ENCODE measurements at places on chromosomes 5 and 9.

GRCh38 chr5:60978968-60979367, 34.0 kb downstream of the NDUFAF2 start:
- DNase-seq, result no peak

DNA sequence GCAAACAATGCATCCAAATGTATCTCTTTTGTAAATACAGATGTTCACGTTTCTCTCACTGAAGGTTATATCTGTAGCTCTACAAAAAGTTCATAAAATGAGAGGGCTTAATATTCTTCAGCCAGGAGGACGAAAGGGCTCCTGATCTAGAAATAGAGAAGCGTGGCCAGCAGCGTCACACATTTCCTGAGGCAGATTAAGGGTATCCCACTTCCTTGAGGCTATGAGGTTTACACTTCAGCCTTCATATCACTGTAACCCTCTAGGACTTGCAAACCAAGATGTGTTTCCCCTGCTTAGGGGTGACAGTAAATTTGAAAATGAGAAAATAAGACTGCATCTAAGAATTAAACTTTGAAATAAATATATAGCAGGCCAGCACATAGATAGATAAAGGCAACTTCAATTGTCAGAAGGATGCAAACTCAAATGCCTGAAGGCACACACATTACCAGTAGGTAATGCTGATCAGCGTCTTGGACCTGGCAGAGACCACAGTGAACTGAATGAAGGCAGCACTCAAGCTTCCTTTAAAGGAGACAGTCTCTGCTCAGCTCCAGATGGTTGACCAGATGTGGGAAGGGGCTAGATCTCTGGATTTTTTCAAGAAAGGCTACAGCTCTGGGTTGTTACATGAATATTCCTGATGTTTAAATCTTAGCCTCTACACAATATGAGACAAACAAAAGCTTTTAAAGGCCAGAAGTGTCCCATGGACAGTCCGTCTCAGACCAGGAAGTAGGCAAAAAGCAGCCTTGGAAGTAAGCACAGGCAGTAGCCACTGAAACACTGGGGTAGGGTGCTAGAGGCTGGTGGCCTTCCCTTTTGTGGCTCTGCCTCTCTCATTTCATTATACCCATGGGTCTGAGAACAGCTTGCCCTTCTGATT, 197.7 kb downstream of the MCTP1 start:
- no peak for DNase-seq

DNA sequence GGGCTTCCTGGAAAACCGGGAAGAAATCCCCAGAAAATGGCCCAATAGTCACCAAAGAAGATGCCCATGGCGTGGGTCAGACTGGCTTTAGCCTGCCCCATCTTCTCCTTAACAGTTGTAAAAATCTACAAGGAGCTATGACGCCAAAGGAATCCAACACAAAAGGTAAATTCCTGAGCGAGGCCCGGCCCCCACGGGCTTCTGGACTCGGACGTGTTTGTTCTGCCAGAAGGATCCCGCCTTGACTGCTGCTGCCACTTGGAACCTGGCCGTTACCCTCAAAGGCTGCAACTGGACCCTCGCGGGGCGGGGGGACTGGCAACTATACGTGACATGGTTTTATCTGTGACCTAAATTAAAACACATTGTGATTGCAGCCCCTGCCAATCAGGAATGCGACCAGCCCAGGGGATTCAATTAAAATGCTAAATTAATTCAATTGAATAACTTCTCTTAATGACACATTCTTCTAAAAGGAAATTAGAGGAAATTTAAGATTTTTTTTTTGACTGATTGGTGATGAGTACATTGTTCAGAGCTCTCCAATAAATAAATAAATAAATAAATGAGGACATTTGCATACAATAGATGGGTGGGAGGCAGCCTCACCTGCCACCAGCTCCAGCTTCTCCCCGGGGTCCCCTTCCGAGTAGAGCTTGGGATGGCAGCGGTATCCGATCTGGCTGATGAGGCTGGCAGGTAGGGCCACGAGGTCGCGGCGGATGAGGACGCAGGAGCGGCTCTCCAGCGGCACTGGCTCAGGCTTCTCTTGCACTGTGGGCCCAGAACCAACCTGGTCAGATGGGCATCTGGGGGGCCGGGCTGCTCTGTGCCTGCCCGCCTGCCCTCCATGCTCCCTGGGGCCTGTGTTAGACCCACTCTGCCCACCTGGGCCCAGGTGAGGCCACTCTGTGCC, 54.7 kb upstream of the UBAC1 start:
- DNase-seq, result no peak

DNA sequence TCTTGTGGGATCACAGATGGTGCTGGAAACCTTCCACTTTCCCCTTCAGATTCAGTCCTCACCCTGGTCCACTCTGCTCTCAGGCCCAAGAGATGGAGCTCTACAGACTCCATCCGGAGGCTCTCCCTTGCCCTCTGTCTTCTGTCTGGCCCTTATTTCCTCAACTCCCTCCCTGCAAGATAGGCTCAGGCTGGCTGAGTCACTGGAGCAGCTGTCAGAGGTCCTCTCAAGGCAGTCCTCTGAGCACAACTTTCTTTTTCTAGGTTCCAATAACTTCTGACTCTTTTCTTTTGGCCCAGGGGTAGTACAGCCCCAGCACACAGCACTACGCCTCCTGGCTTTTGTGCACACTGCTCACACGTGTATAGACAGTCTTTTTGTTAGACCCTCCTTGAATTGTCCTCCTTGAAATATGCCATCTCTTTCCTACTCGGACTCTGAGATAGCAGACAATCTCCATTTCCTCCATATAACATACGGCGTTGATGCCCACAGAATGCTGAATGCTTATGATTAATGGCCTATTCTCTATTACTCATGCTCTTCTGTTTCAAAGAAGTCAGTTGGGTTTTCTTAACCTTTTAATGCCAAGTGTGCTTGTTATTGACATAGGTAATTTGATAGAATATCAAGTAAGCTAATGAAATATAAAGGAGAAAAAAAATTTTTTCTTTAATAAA, 193.1 kb downstream of the SLC12A2 start:
- DNase-seq, result no peak

DNA sequence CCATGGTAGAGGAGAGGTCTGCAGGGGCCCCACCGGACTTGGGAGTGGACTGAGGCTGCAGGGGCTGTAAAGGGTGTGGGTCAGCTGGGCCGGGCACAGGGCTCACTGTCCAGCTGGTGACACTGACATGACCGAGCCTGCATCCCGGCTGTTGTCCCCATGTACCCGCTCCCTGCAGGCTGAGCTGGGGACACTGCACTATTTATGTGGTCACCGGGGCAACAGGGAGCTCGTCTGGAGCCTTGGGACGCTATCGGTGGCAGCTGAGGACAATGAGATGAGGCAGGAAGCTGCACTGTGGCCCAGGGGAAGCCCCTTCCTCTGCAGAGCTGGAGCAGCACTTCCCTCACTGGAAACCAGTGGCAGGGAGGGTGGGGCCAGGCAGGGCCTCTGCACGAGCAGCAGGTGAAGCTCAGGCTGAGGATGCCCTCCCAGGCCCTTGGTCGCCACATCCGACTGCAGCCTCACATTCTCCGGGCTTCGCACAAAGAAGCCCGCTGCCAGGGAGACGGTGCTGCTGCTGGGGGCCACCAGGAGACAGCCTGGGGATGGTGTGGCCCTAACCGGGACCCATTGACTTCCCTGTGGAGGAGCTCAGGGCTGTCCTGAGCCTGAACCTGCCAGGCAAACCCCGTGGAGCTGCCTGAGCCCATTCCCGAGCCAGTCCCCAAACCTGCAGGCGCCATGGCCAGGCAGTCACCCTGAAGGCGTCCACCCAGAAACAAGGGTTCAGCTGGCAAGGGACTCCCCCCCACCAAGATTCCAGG, 26.4 kb downstream of the ZDHHC11B start:
- no peak for DNase-seq

DNA sequence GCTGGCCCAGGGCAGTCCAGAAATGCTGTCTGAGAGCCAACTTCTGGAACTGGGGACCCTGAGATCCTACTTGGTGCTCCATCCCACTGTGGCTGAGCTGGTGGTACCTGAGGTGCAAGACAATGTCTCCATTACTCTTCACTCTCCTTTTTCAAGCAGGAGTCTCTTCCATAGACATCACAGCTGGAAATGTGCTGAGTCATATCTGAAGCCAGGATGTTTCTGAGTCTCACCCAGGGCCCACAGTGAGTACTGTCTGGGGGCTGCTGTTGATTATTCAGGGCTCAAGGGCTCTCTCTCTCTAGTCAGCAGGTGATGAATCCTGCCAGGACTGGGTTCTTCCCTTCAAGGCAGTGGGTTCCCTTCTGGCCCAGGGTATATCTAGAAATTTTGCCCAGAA, 145.2 kb upstream of the TAS2R1 start:
- no peak for DNase-seq

GRCh38 chr9:94140791-94141790, 56.8 kb downstream of the PTPDC1 start:
- DNase-seq, result no peak

GRCh38 chr5:155485386-155485785, 471.8 kb downstream of the KIF4B start:
- DNase-seq, result no peak

- no peak for DNase-seq
Measured at GRCh38 chr5:35246411-35246810, 16.1 kb upstream of the PRLR start.

DNA sequence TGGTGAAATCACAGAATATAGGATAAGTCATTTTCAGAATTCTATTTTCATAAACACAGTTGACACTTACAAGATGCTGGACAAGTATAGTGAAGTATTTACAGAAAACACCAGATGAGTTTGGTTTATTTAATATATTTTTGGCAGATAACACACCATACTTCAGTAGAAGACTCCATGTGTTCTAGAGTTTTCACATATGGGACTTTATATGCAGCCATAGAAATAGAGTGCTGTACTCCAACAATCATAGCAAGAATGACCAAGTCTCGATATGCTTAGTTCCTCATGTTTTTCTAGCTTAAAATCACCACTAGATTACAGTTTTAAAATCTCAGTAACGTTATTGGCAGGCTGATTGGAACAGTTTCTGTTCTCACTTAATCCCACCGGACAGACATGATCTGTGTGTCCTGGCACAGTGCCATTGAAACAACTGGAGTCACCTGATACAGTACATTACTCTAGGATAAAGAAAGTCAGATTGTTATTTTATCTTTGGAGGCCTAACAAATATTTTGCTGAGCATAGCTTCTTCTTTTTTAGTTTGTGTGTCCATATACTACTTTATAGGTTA, 45.8 kb upstream of the ERBIN start:
- no peak for DNase-seq

GRCh38 chr9:19901586-19901985, 112.7 kb upstream of the SLC24A2 start:
- no peak for DNase-seq

GRCh38 chr5:62731022-62731421, 152.4 kb downstream of the LRRC70 start:
- no peak for DNase-seq

DNA sequence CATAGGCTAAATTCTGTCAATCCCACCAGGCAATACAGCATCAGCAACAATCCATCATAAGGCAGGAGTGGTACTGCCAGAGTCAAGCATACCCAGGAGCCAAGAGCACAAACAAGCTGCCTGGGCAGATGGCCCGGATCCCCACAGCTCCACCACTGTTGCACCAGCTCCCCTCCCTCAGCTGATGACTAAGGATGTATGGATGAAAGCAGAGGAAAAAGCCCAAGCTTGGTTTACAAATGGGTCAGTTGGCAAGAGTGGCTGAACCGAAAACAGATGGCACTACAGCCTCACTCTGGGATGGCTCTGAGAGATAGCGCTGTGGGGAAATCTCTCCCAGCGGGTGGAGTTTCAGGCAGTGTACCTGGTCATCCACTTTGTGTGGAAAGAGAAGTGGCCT, 29.4 kb downstream of the DROSHA start:
- DNase-seq, result no peak

GRCh38 chr9:127739614-127740330, 4.7 kb upstream of the TOR2A start:
- no peak for DNase-seq

DNA sequence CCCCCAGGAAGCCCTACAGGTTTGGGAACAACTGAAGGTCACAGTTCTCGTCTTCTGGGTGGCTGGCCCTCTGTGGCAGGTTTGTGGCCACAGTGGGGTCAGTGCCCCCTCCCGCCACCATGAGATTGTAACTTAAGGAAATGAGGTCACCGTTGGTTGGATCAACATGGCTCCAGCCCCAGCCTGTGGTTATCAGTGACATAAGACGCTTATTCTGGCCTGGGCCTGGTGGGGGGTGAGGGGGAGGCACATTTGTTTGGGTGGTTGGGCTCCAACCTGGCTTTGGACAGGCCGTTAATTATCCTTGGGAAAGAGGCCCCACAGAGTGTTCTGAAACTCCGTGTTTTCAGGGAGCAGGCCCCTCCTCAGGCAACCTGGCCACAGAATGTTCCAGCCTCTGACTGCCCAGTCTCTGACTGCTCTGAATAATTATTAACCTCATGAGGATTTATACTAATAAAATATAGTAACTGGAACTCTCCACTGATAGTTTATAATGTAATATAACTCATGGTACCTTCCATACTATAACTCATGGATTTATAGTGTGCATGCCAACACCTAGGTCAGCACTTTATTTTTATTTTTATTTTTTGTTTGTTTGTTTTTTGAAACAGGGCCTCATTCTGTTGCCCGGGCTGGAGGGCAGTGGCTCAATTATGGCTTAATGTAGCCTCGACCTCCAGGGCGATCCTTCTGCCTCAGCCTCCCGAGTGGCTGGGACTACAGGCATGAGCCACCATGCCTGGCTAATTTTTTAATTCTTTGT, 58.0 kb upstream of the RPL26L1 start:
- DNase-seq, result no peak

DNA sequence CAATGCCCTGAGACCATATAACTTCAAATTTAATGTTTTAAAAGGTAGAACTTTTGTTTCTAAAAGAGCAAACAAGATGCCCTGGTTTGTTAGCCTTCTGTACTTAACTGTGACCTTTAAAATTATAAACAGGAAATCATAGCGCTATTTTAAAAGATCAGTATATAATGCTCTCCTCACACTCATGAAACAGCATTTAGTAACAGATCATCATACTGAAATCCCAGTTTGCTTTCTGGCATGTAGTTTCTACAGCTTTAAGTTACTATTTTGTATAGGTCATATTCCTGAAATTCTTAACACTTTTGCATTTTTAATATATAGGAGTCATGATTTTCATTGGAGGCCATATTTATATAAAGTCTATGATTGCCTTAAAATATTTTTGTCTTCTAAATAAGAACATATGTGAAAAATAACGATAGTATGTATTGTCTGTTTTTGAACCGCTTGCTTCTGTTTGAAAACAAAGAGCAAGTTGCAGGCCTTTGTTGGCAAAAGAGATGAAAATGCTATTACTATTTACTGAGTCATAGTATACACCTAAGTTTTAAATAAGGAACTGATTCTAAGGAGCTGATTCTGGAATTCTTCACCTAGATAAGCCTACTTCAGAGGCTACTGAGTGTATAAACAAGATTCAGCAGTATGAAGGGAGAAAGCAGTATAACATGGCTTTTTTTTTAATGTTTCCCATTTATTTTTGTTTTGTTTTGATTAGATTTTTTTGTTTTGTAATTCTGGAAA, 20.5 kb downstream of the SRFBP1 start:
- no peak for DNase-seq

- no peak for DNase-seq
Measured at GRCh38 chr5:96706433-96707111, 44.4 kb downstream of the CAST start.

- no peak for DNase-seq
Measured at GRCh38 chr9:35179347-35180280, 17.8 kb downstream of the UNC13B start.
